ENCODE measurements at places on chromosomes 3 and 15.

DNA sequence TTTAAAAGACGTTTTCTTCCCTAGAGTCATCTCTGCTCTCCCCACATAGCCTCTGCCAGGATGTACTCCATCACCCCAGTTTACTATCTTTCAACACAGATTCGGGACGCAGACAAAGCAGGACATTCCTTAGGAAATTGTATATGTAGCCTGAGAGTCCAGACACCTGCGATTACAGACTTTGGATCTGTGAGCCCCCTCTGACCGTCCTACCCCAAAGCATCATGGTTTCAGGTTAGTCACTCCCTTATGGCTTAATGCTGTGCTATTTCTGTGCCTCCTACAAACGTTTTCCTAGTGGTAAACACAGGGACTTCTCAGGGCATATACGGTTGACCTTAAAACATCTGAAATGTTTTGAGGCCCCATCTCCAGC, 234.0 kb upstream of the BHLHE40 start:
- DNase-seq = no peak

- DNase-seq = no peak
Observed at GRCh38 chr15:63593705-63594671, 3.2 kb upstream of the FBXL22 start.

DNA sequence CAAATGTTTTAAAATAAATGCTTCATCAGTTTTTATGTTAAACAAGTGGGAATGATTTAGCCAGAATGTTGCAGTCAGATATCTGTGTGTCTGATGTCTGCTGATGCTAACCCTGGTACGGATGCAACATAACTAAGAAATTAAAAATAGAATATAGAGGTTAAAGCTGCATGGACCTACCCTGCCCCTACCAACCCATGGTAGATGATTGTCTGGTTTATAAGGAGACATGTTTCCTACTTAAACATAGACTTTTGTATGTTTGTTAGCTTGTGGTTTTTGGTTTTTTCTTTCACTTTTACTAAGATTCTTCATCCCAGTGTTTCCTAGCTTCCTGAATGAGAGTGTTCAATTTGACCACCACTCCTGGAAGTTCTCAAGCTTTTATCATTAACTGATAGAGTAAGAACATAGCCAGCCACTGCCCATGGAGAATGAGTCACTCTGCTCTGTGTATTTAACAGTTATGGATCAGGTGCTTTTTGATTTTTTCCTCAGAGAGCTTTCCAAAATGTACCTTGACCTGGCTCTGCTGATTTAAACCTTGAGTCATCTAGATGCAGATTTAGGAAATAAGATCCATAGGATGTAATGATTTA, 70.7 kb upstream of the VEPH1 start:
- no peak for DNase-seq

GRCh38 chr3:49199239-49199899, 28.0 kb downstream of the KLHDC8B start:
- DNase-seq = no peak

DNA sequence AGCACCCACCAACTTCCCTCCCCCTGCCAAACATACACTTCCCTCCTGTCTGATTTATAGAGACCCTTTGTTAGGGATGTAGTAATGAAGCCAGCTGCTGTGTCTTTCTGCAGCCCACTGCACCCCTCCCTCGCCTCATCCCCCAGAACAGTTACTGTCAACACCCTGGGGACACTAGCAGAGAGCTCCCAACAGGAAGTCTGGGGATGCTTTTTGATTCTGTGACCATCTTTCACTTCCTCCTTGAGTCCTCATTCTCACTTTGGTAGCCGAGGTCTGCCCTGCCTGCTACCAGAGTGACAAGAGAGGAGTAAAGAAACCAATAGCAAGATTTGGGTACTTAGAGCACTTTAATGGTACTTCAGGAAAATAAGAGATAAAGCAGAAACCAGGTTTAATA, 201.6 kb downstream of the SATB1 start:
- DNase-seq = no peak

DNA sequence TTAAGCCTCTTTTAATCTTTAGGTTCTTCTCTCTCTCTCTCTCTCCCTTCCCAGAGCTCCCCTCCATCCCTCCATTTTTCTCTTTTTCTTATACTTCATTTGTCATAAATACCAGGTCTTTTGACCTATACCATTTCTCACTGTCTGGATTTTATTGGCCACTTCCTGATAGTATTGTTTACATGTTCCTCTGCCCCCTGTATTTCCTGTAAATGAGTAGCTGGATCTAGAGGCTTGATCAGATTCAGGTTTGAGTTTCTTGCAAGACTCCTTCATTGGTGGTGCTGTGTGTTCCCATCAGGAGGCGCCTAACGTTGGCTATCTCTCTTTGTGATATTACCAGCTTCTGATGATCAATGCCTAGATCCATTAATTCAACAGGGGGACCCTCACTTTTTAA, 42.2 kb downstream of the DAPK2 start:
- no peak for DNase-seq

DNA sequence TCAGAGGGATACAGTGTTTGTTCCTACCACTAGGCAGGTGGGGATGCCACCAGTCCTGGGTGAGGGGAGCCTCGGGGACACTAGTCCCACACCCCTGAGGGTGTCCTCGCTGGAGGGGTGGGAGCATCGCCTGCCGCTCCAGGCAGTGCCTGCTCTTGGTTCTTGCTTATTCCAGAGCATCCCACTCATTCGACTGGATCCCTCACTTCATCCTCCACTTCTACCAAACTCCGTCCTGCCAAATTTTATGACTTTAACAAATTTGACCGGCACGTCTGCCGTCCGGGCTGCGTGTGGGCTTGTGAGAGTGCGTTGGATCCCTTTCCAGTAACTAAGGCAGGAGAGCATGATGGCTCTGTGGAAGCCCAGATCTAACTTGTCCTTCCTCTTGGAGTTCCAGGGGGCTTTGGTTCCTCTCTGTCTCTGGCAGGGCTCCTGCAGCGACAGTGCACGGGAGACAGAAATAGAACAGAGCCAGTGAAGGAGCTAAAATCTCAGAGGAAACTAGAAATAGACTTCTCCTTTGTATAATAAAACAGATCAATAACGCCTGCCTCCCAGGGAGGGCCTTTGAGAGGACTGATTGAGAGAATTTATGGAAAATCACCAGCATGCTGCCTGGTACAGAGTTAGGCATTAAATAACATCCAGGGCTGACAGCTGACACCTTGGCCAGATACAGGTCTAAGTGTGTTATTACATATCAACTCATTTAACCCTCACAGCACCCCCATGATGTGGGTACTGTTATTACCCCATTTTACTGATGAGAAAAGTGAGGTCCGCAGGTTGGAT, 34.5 kb downstream of the MGLL start:
- DNase-seq = no peak

DNA sequence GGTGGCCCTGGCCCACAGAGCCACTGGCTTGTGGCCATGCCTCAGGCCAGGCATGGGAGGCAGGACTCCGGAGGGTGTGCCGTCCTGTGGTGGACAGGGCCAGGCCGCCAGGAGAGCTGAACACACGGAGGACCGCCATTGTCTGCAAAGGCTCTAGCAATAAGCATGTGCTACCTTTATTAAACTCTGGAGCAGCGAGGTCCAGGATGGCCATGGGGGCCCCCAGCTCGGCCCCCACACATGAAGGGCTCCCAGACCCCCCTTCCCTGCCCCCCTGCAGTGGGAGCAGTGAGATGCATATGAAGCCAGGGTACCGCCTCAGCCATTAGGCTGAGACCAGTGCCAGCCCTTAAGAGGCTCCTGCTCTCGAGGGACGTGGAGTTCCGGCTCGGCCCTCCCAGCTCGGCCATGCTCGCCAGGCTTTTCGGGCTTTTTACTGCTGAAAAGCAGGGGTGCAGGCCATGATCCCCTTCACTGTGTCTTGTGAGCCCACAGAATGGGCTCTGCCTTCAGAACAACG, 2.7 kb downstream of the AMIGO3 start:
- DNase-seq = no peak
